Thoracic aorta (tissue), 2 donors: ENCODE measurements at places on chromosomes 5 and 9. TPM values are rescaled to one million over a fixed set of nuclear protein-coding genes. Genes with fewer than 3 reads are reported as not detected.
A peak's percentile ranks its signal among the peaks of the same experiment; 100 is the strongest.

GRCh38 chr5:151904127-151904526 lies 20.5 kb downstream of the GLRA1 start:
- no peak for DNase-seq

The LCN2 gene
- not detected for total RNA-seq

The SLC2A6 gene
- total RNA-seq, result 8.8 TPM

DNA sequence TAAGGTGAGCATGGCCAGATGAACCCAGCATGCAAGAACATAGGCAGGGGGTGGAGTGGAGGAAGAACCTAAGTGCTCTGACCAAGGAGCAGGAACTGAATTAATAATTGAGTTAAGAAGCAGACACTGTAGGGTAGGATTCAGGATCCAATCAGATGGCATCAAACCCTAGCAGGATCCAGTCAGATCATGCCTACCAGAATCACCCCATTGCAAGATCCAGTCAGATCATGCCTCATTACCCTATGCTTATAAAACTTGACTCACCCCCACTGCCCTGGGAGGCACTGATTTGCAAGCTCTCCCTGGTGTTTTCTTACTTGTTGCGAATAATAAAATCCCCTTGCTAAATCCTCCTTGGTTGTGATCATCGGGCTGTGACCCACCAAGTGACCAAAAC lies 19.7 kb downstream of the TUSC1 start:
- DNase-seq, result no peak

The INSYN2B gene
- total RNA-seq, result not detected

- no peak for DNase-seq
Observed at GRCh38 chr5:146867996-146868708, 10.4 kb downstream of the PPP2R2B start.

DNA sequence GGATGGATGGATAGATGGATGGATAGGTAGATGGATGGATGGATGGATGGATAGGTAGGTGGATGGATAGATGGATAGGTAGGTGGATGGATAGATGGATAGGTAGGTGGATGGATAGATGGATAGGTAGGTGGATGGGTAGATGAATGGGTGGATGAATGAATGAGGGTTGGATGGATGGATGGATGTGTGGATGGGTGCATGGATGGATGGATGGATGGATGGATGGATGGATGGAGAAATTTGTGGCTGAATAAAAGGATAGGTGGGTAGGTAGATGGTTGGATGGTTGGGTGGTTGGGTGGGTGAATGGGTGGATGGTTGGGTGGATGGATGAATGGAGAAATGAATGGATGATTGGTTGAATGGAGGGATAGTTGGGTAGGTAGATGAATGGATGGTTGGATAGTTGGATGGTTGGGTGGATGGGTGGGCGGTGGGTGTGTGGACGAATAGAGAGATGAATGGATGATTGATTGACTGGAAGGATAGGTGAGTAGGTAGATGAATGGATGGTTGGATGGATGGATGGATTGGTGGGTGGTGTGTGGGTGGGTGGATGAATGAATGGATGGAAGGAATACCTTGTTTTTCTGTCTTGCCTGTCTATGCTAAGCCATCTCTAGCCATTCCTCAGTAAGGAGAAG lies 71.0 kb upstream of the ASS1 start:
- no peak for DNase-seq

GRCh38 chr5:107553117-107553555 lies 117.6 kb downstream of the EFNA5 start:
- no peak for DNase-seq

The ACSL6 gene
- total RNA-seq, result 1.6 TPM

DNA sequence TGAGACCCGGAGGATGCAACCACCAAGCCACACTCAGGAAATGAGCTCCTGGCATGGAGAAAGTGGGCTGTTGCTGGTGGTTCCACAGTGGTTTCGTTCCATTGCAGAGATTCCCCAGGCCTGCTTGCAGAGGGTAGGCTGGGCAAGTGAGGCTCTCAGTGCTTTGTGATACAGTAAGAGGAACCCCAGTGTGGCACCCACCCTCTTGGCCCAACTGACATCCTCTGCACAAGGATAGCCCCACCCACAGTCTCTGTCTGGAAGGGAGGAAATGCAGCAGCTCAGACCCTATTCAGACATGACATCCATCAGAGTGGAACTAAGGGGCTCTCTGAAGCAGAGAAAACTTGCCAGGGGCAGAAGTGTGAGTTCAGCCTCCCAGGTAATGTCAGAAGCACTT lies 69.6 kb upstream of the FSTL4 start:
- DNase-seq, result no peak

The ZMYND19 gene
- 14.1 TPM for total RNA-seq

- DNase-seq, result no peak
Observed at GRCh38 chr5:96120120-96120519, 158.5 kb upstream of the ELL2 start.

- no peak for DNase-seq
Observed at GRCh38 chr5:102481054-102481715, 17.6 kb downstream of the SLCO6A1 start.

GRCh38 chr9:82436475-82436874 lies 447.9 kb downstream of the SPATA31D1 start:
- DNase-seq, result no peak

The TRAF2 gene
- total RNA-seq, result 12.9 TPM

The WDR38 gene
- total RNA-seq, result not detected

The CORO2A gene
- total RNA-seq, result 3.1 TPM

GRCh38 chr9:98231770-98232478 lies 23.5 kb downstream of the TBC1D2 start:
- no peak for DNase-seq

The ANKRD31 gene
- not detected for total RNA-seq

DNA sequence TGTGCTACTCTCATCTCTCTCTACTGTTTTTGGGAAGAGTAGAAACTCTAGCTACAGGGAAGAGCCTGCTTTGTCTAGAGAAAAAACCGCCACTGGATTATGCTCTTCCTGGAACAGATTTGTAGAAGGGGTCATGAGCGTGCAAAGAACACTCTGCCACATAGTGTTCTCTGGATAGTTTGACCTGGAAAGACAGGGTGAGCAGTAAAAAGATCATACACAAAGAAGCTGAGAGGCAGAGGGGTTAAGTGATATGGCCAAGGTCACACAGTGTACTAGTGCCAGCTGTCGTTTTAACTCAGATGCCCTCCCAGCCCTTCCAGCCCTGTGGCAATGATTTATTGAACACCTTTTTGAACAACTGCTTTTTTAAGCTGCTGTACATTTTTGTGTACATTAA lies 182.2 kb downstream of the NNT start:
- no peak for DNase-seq

The GAS1 gene
- total RNA-seq, result 108 TPM

DNA sequence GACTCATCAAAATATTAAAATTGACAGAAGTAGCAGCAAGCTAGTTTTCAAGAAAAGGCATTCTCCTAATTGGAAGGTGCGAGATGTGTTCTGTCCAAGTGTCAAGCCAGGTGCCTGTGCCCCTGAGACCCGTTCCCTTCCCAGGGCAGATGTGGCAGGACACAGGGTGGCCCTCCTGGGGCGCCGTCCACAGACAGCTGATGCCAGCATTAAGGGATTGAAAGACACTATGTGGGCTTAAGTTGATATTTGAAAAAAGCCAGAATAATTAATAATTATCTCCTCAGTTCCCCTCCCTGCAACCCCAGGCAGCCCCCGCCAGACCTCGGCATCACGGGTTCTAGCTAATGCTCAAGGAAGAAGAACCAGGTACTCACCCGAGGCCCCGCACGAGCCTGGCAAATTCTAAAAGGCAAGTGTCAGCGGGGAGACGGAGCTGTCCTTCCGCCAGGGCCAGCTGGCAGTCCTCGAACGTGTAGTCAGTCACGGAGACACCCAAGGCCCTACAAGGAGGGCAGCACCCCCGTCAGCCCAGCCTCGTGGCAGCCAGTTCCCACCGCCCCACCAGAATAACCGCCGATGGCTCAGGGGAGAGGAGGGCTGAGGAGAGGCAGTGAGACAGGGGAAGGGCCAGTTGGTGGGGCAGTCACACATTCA lies 29.1 kb upstream of the SLC6A3 start:
- no peak for DNase-seq

GRCh38 chr5:80055491-80056170 lies 20.5 kb downstream of the THBS4 start:
- DNase-seq, result no peak

The JADE2 gene
- 81.3 TPM for total RNA-seq

The PCDHGB7 gene
- total RNA-seq, result 28.1 TPM

The MARCOL gene
- not detected for total RNA-seq

- no peak for DNase-seq
Observed at GRCh38 chr9:27476870-27477515, 47.1 kb upstream of the IFNK start.

- no peak for DNase-seq
Observed at GRCh38 chr5:140986117-140986521, 19.8 kb downstream of the PCDHAC2 start.

DNA sequence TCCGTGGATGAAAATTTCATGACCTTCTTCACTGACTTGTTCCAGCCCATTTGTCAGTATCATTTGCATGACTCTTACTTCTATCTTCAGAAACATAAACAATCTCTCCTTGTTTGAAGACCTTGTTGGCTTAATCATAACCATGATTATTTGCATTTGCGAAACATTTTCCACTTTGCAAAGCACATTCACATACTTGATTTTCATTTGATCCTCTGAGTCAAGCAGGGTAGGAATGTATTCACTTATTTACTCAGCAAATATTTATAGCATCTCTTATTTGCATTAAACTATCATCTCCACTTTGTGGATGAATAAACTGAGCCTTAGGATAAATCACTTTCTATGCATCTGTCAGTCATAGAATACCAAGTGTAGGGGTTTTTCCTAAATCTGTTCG lies 343.0 kb upstream of the SGCD start:
- DNase-seq, result no peak

The TEK gene
- 8.4 TPM for total RNA-seq

DNA sequence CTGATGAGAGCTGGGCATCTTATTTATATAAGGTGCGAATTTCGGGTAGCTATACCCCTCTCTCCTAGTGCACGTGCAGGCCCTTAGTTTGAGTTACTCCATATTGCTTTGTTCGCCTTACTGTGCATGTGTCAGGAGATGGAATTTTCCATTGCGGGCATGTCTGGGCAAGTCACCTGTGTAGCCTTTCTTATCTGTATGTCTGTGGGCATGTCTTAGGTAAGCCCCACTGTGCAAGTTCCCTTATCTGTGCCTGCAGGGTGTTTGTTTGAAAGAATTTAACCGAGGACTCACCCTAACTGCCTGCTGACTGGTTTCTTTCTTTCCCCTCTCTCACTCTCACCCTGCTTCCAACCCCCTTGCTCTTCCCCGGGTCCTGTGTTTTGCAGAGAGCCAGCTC lies 140.7 kb upstream of the RANBP3L start:
- DNase-seq, result no peak

The AK8 gene
- 0.54 TPM for total RNA-seq

The SPATA31C2 gene
- not detected for total RNA-seq

- no peak for DNase-seq
Observed at GRCh38 chr9:5838884-5839571, 6.1 kb upstream of the ERMP1 start.

DNA sequence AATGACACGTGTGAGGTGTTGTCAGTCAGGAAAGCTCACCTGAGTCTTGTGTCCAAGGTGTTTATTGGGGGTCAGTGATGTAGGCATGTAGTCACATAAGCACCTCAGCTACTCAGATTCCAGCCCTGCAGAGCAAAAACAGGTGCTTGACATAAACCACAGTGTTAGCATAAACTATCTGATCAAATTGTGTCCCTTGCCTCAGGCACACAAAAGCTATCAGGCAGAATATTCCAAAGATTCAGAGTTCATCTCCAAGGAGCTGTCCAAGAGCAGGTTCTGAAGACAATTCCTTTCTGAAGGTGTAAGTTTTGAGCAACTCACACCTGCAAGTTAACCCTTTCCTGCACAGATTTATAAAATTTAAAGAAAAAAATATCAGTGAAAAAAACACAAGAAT lies 102.2 kb upstream of the ITGA1 start:
- DNase-seq, result no peak

The CDHR2 gene
- total RNA-seq, result not detected

- DNase-seq, result peak; percentile 12
Observed at GRCh38 chr9:100427366-100428263, 672 bp downstream of the MSANTD3 start.

- no peak for DNase-seq
Observed at GRCh38 chr5:84248013-84248412, 136.7 kb downstream of the EDIL3 start.

DNA sequence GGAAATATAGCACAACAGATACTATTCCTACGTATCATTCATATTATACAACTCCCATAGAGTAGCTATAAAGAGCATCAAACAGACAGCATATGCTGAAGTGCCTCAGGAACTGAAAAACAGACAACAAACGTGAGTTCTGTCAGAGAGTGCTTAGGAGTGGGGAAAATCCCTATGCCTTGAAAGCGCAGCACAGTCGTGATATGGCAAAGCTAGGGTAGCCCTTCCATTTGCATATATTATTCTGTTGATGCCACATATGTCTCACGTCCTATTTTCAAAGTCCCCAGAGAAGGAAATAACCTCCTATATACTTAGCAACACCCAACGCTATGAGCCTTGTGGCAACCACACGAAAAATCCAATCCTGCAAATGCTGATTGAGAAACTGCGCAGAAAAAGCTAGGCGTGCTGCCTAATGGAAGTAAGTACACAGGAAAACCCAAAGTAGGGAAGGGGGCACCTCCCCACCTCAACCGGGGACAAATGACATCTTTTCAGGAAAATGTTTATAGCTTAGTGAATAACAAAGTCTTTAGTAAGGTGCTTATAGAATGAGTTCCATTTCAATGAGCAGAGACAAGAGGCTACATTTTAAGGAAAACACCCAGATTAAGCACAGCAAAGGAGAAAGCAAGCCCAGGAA lies 105.1 kb downstream of the MED10 start:
- no peak for DNase-seq

- peak; percentile 45 for DNase-seq
Observed at GRCh38 chr9:89684912-89685636, 80.3 kb downstream of the GADD45G start.

GRCh38 chr5:108003178-108003577 lies 332.4 kb upstream of the EFNA5 start:
- no peak for DNase-seq

- no peak for DNase-seq
Observed at GRCh38 chr5:10235350-10235749, 14.3 kb downstream of the ATPSCKMT start.

The HMMR gene
- 1.1 TPM for total RNA-seq

GRCh38 chr9:15469862-15470261 lies 40.9 kb downstream of the PSIP1 start:
- no peak for DNase-seq

DNA sequence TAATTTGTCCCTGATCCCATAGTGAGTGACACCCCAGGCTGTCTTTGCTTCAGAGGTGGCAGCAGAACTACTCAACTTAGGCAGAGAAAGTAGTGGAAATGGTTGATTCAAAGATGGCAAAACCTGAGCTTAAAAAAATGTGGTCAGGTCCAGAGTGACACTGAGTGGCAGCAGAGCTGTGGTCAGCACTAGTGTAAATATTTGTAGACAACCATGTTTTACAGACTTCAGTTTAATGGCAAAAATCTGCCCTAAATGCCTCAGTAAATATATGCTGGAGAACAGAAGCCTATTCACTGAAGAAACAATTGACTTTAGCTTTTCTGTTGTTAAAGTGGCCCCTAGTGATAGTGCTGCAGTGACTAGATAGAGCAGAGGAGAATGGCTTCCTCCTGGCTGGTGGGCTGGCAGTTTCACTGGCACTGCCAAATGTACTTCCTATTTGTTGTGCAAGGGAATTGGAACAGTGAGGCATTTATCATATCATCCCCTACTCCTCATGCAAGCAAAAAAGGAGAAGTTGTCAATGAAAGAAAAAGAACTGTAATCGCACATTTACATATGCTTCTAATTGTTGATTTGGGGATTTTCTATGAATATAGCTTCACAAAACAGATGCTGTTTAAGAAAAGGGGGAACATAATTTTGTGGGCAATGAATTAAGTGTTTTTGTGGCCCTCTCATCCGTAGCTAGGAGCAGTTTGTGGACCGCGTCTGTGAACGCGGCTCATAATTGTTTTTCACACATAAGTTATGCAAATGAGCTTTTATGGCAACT lies 12.0 kb downstream of the PBX3 start:
- no peak for DNase-seq
